Upper lobe of left lung (tissue), 6 donors: ENCODE measurements at places on chromosomes 6 and 20. TPM values are rescaled to one million over a fixed set of nuclear protein-coding genes. Genes with fewer than 3 reads are reported as not detected.

Gene PCK1
- not detected for total RNA-seq

Gene CRYBG1
- total RNA-seq, result 26.3 TPM

Gene TSPO2
- not detected for total RNA-seq

Gene PHIP
- 24.0 TPM for total RNA-seq

Gene CAP2
- 4.4 TPM for total RNA-seq

Gene RSPO4
- total RNA-seq, result 2.0 TPM

Gene RIMS1
- 4.1 TPM for total RNA-seq

Gene MAK
- total RNA-seq, result 1.5 TPM

Gene OPRL1
- total RNA-seq, result 3.1 TPM

Gene TFAP2A
- 1.0 TPM for total RNA-seq

Gene CCNC
- 42.1 TPM for total RNA-seq

Gene THBS2
- 19.8 TPM for total RNA-seq

Gene PRL
- not detected for total RNA-seq

DNA sequence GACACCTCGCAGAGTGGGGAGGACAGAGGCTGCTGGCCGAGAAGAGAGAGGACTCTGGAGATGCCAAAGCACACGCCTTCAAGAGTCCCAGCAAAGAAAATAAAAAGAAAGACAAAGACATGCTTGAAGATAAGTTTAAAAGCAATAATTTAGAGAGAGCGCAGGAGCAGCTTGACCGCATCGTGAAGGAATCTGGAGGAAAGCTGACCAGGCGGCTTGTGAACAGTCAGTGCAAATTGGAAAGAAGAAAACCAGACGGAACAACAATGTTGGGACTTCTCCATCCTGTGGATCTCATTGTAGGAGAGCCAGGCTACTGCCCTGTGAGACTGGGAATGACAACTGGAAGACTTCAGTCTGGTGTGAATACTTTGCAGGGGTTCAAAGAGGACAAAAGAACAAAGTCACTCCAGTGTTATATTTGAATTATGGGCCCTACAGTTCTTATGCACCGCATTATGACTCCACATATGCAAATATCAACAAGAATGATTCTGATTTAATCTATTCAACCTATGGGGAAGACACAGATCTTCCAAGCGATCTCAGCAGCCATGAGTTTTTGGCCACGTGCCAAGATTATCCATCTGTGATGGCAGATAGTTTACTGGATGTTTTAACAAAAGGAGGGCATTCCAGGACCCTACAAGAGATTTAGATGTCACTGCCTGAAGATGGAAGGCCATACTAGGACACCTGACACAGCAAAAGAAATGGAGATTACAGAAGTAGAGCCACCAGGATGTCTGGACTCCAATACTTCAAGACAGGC is 52.2 kb downstream of the REV3L start:
- no peak for DNase-seq

- no peak for DNase-seq
These were observed 5.9 kb downstream of the CDKN1A start for GRCh38 chr6:36684447-36684812.

GRCh38 chr6:140897804-140898573 is 1234.7 kb upstream of the GJE1 start:
- DNase-seq, result peak; percentile 34

DNA sequence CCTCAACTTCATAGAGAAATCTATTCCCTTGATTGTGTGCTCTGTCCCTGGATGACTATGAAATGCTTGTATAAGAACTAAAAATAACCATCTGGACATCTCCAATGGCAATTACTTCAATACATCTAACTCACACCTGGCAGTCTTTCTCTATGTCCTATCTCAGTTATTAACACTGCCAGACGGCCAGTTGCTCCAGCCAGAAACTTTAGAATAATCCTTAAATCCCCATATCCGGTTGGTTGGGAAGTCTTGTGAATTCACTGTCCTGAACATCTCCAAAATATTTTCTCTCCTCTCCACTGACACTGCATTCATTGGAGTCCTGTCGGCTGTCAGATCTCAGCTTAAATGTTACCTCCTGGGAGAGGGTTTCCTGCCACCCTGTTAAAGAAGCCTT is 12.2 kb upstream of the LAMA2 start:
- DNase-seq, result no peak

- DNase-seq, result no peak
These were observed 5.0 kb downstream of the SRC start for GRCh38 chr20:37350649-37351574.

DNA sequence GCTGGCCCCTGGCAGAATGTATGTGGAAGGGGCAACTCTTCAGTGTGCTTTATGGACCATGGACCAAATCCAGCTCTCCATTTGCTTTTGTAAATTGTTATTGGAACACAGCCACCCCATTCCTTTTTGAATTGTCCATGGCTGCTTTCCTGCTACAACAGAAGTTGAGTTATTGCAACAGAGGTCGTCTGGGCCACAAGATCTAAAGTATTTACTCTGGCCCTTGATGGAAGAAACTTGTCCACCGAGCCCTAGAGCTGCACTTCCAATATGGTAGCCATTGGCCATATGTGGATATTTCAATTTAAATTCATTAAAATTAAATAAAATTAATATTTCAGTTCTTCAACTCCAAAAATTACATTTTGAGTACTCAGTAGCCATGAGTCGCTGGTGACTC is 543.5 kb downstream of the PTPRT start:
- no peak for DNase-seq

DNA sequence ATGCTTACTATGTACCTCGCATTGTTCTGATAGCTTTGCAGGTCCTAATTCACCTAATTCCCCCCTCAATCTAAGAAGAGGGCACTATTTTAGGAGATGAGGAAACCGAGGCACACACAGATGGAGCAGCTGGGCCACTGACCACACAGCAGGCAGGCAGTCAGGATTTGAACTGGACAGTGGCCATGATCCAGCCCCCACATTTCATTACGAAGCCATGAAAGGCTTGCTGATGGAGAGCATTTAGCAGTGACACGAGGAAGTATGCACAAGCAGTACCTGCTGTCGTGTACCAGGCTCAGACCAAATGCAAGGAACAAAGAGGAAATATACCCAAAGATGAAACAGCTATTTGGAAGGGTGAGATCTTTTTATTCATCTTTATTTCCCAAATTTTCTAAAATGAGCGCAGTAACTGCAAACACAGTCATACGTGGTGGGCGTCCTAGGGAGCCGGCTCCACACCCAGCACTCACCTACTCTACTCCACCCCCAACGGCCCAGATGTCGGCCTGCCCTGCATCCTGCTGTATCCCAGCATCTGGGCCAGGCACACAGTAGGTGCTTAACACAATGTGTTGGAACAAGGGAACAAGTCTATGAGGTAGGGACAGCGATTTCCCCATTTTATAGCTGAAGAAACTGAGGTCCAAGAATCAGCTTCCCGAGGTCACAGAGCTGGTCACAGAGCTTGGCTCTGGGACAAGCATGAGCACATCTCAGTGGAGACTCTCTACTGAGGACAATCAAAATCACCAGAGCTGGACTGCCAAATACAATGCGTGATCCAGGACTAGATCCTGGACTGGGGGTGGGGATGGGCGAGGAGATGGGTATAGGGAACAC is 15.0 kb downstream of the PREX1 start:
- no peak for DNase-seq

DNA sequence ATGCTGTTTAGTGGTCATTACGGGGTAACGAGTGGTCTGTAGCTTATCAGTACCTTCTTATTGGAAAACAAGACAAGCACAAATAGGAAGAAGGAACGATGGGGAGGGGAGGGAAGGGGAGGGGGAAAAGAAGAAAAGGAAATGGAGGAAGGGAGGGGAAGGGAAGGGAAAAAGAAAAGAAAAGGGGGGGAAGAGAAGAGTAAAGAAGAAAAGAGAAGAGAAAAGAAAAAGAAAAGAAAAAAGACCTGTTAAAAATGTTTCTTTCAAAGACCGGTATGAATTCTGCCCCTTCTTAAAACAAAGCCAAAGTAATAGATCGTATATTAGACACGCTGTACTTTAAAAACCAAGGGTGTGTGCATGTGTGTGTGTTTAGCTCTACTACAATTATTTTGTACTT is 2.4 kb upstream of the TENT5A start:
- DNase-seq, result no peak

GRCh38 chr6:120686492-120686891 is 647.8 kb downstream of the TBC1D32 start:
- DNase-seq, result no peak

DNA sequence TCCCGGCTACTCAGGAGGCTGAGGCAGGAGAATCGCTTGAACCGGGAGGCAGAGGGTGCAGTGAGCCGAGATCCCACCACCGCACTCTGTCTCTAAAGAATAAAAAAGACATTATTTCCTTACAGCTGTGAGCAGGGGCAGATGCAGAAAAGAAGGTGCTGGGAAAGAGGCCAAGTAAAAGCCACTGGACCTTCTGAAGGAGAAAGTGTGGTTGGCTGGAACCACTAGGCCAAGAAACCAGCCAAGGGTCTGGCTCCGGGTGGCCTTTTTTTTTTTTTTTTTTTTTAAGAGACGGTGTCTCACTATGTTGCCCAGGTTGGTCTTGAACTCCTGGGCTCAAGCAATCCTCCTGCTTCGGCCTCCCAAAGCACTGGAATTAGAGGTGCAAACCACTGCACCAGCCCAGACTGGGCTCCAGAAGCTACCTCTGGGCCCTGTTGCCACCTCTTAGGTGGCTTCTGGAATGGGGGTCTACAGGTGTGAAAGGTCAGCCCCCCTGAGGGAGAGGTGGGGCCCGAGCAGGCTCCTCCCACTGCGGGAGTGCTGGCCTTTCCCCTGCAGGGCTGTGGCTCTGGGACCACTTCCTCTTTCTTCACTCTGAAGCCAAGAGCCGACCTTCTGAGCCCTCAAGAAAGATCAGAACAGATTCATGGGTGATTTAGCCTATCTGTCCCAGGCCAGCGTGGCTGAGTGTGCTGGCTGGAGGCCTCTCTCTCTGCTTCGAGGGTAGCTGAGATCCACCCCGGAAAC is at the start of gene FGD2:
Gene FGD2 (plus strand): TSS at position 595 of the 750 bp plus-strand sequence. CDS start 163 bp downstream, outside the sequence.
- DNase-seq, result no peak

DNA sequence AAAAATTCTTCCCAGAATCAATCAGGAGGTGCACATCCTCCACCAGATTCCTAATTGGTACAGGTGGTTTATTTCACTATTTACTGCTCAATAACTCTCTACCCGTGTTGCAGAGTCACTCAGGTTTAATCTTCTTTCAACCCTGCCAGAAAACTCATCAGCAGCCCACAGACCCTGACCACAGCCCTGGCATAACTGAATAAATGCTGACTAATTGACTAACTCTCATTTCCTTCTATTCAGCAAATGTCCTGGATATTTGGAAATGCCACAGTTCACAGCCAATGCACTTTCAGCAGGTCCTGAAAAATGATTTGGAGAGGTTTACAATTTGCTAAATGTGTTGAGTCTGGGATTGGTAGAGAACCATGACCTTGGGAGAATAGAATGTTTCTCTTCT is 62.3 kb downstream of the TRMT6 start:
- DNase-seq, result no peak

DNA sequence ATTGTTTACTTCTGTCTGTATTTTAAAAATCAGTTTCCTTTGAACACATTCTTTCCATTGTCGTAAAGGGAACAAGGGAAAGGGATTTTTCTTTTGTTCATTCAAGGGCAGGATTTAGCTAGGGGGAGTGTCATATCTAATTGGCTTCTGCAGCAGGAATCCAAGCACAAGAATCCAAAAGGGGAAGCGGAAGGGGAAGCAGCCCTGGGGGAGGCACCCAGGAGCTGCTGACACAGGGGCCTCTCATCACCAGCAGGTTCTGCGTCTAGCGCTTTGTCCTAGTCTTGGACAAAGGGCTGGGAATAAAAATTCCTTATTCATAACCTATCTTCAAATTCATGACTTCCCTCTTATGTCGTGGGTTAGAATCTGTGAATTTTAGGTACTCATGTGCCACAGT is 13.7 kb downstream of the RIPK1 start:
- DNase-seq, result no peak

GRCh38 chr6:136333824-136334464 is 44.3 kb upstream of the BCLAF1 start:
- no peak for DNase-seq

DNA sequence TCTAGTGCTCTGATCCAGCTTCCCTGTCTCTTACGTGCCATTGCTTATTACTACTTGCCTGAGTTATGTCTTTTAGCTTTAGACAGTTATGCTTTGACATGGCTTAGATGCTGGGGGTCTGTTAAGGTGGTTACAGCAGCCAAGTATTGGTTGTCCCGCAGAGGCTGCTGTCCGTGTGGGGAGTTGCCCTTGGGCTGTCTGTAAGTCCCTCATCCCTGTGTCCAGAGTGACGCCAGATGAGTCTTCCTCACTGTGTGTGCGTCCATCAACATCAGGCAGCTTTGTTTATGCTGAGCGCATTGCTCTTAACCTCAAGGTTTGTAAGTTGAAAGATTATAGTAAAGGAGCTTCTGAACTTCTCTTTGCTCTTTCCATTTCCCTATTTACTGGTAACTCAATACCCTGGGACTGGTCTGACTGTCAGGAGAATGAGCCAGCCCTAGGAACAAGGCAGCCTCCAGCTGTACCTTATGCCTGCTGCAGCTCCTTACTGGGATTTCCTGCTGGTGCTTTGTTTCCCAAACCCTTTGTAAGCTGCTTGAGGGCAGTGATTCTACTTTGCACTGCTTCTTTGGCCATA is 7.2 kb downstream of the FAM120B start:
- DNase-seq, result no peak

DNA sequence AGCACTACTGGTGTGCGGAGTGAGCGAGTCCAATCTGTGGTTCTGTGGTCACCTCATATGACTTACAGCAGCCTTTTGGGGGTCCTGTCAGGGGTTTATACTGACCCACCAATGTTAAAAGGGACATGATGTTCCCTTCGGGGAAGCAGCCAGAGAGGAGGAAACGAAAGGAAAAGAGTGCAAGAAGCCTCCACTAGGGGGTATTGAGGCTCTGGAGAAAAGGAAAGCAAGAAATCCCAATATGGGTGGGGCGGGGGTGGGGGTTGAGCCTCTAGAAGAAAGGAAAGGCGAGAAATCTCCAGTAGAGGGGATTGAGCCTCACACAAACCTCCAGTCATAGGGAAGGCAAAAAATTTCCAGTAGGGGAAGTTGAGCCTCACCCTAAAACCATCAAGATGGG is 249.3 kb upstream of the ECI2 start:
- no peak for DNase-seq

GRCh38 chr20:58833921-58834320 is 16.8 kb downstream of the GNAS-AS1 start:
- no peak for DNase-seq

- no peak for DNase-seq
These were observed 154.3 kb upstream of the INSM1 start for GRCh38 chr20:20213526-20214121.

GRCh38 chr6:52310932-52311331 is 26.4 kb upstream of the MCM3 start:
- no peak for DNase-seq

GRCh38 chr6:38337819-38338465 is 301.8 kb downstream of the BTBD9 start:
- DNase-seq, result no peak

- no peak for DNase-seq
These were observed 1.3 kb downstream of the ZKSCAN3 start for GRCh38 chr6:28351087-28351486.

DNA sequence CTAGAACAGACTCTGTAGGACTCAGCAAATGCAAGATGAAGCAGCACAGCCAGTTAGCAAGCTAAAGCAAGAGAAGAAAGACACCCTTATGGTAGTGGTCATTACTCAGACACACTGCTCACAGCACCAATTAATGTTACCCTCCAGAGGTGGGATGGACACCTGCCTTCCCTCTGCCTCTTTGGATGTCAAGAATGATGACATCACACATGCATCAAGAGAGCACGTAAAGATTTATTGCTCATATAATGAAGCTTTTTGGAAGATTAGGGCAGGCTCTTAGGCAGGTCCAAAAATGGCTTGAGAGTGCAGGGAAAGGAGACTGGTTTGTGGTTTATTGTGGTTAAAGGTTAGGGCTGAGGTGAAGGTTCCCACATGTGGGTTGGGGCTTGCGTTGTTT is 137.0 kb downstream of the PRDM13 start:
- DNase-seq, result no peak
